ENCODE measurements at places on chromosomes 3 and 15. TPM values are rescaled to one million over a fixed set of nuclear protein-coding genes. Genes with fewer than 3 reads are reported as not detected.
A peak's percentile ranks its signal among the peaks of the same experiment; 100 is the strongest.

The RAP2B gene
- total RNA-seq = 32.0 TPM

The FMN1 gene
- 35.1 TPM for total RNA-seq

DNA sequence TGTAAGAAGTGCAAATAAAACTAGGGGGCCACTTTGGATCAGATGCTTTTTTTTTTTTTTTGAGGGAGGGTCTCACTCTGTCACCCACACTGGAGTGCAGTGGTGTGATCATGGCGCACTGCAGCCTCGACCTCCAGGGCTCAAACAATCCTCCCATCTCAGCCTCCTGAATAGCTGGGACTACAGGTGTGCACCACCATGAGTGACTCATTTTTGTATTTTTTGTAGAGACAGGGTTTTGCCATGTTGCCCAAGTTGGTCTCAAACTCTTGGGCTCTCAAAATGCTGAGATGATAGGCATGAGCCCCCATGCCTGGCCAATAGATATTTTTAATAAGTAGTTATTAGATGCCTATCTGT, 20.8 kb downstream of the CCR1 start:
- no peaks in the 10 kb centered on the region for H3K36me3 ChIP-seq
- H3K27me3 ChIP-seq = no peaks in the 10 kb centered on the region
- no peak for DNase-seq

DNA sequence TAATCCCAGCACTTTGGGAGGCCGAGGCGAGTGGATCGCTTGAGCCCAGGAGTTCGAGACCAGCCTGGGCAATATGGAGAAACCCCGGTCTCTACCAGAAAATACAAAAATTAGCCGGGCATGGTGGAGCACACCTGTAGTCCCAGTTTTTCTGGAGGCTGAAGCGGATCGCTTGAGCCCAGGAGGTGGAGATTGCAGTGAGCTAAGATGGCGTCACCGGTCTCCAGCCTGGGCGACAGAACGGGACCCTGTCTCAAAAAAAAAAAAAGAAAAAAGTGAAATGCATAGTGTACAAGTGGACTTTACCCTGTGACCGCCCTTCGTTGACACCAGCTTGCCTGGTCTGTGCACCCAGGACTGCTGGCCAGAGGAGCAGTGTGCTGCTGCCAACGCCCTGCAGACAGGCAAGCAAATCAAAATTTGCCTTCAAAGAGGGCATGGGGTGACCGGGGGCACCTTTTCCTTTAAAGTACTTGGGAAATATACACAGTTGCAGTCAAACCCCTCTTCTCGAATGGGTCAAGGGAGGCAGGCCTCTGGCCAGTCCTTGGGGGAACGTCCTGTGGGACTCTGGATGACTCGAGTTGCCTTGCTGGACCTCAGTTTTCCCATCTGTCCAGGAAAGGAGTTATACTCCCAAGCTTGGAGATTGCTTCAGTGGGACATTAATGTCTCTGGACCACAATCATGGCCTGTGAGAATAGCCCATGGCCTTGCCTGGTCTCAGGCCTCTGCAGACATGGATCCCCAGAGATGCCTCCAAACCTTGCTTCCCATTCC, 1.0 kb downstream of the XYLB start:
- no peaks in the 10 kb centered on the region for H3K27me3 ChIP-seq
- H3K4me3 ChIP-seq = peak overlapping the region; percentile 65
- no peak for DNase-seq

GRCh38 chr15:75131269-75131643, 70.4 kb upstream of the C15orf39 start:
- H3K4me1 ChIP-seq = no peaks in the 10 kb centered on the region
- no peak for DNase-seq
- no peaks in the 10 kb centered on the region for H3K27me3 ChIP-seq
- no peaks in the 10 kb centered on the region for H3K36me3 ChIP-seq
- H3K4me3 ChIP-seq = no peak overlapping the region
- peak overlapping the region; percentile 23 for H3K27ac ChIP-seq

The IQCF5 gene
- not detected for total RNA-seq
